Adrenal gland (tissue), 19 donors: ENCODE measurements at places on chromosomes 5 and 9.

DNA sequence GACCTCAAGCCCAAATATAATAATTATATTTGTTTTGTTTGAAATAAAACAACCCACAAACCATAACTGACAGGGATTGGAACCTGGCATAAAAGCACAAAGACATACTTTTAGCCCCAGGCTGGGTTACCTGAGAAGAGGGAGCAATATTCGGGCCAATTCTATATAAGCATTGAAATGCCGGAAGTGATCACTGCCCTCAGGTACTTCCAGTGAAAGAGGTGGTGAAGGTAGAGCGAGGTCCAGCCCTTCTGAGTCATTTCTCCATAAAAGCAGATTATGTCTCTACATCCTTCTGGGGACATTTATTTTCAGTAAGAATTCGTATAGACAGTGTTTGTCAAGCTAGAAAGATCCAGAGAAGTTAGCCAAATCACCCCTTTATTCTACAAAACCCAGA lies 59.6 kb downstream of the GCNT4 start:
- no peak for DNase-seq

- no peak for DNase-seq
These were observed 29.5 kb downstream of the TGFBI start for GRCh38 chr5:136058039-136058971.

- no peak for DNase-seq
These were observed 24.2 kb downstream of the DAP start for GRCh38 chr5:10736808-10737207.

GRCh38 chr5:33273985-33274384 lies 166.8 kb upstream of the TARS1 start:
- DNase-seq, result no peak

- no peak for DNase-seq
These were observed 392.3 kb upstream of the MEF2C start for GRCh38 chr5:89275066-89275855.

GRCh38 chr5:171609806-171610452 lies 175.7 kb upstream of the SMIM23 start:
- no peak for DNase-seq

- DNase-seq, result no peak
These were observed 17.5 kb upstream of the JAK2 start for GRCh38 chr9:4967523-4967922.

- no peak for DNase-seq
These were observed 142.6 kb downstream of the MED10 start for GRCh38 chr5:6235726-6236125.

GRCh38 chr5:172603251-172603806 lies 37.7 kb upstream of the NEURL1B start:
- no peak for DNase-seq
